ENCODE measurements at places on chromosomes 16 and 17. TPM values are rescaled to one million over a fixed set of nuclear protein-coding genes. Genes with fewer than 3 reads are reported as not detected.

- DNase-seq, result no peak
These were observed 314.5 kb downstream of the SEC14L1 start for GRCh38 chr17:77455111-77455890.

DNA sequence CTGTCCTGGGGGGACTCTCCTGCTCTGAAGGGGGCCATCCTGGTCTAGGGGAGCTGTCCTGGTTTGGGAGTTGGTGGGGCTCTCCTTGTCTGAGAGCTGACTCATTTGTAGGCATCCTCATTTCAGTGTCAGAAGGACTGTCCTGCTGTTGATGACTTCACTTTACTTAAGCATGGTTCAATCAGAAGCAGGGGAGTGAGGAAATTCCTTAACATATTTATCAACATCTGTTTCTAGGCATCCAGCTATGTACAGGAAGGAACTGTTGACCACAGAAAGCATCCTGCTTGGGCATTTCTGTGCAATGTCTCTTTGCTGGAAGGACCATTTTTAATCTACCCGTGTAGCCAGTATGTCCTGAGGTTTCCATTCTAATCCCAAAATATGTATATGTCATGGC, 502.7 kb upstream of the HSBP1 start:
- no peak for DNase-seq

DNA sequence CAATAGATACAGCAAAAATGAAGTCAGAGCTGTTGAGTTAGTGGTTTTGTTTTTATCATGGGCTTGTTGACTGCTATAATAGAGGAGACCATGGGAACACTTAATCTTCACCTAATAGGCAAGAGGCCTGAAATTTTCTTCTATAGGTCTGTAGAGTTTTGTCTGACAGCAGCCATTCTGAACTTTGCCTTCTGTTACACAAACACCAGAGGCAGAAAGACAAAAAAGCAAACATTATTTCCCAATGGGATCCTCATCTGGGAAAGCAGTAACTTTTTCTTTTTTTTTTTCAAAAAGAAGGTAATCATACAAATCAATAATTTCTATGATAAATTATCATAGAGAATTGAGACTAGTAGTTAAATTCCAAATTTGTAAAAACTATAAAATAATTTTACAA, 494.1 kb downstream of the TOX3 start:
- no peak for DNase-seq

Gene CES5A
- not detected for total RNA-seq

Gene MMP15
- total RNA-seq, result 1.1 TPM

DNA sequence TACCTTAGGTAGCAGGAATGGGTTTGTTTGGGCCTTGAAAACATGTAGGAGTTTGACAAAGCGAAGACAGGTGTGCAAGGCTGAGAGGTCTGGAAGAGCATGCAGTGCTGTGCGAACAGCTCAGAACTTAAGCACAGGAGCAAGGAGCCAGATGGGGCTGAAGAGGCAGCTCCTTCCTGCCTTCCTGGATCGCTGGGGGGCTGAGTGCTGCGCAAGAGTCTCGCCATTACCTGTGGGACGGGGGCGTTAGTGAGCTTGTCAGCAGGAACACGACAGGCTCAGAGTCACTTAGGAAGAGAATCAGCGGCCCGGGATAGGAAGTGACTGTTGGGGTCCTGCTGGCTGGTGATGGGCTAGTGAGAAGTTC, 464 bp upstream of the MRM1 start:
- DNase-seq, result no peak

Gene NPIPA7
- total RNA-seq, result 3.6 TPM

DNA sequence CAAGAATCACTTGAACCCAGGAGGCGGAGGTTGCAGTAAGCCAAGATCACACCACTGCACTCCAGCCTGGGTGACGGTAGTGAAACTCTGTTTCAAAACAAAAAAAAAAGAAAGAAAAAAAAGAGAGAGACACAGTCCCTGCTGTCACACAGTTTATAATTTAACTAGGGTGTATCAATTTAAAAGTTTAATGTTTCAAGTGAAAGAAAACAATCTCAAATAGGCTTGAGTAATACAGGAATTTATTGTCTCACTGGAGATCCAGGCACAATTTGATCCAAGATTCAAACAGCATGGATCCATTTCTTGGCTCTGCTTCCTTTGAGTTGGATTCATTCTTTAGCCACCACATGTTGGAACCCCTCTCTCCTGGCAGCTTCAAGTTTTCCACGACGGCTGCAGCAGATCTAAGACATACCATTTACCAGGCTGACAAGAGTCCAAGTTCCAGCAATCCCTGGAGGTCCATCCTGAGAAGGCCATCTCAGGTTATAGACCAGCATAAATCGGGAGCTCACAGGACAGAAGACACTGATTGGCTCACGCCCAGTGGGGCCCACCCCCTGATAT, 97.5 kb downstream of the YPEL2 start:
- DNase-seq, result no peak

All from activated CD4-positive, alpha-beta memory T cell treated with anti-CD3 and anti-CD28 coated beads, Interleukin-2, amount 10 ng/mL, durations not matched to agents 7 days and 5 days (primary cell).